ENCODE measurements at places on chromosomes 13 and 19.

DNA sequence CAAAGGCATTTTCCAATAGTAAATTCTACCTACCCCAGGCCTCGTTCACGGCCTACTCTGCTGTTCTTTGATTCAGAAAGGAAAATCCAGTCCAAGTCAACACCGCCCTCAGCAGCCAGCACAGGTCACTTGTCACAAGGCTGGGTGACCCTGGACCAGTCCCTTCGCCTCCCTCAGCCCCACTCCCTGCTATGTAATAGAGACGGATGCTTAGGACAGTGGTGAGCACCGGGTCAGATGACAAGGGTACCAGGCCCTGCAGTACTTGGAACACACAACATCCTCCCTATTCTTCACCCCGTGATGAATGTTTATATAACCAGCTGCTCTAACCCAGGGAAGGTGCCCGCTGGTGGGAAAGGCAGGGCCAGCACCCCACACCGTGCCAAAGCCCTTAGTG, 14.3 kb downstream of the LATS2 start:
- DNase-seq, result no peak

DNA sequence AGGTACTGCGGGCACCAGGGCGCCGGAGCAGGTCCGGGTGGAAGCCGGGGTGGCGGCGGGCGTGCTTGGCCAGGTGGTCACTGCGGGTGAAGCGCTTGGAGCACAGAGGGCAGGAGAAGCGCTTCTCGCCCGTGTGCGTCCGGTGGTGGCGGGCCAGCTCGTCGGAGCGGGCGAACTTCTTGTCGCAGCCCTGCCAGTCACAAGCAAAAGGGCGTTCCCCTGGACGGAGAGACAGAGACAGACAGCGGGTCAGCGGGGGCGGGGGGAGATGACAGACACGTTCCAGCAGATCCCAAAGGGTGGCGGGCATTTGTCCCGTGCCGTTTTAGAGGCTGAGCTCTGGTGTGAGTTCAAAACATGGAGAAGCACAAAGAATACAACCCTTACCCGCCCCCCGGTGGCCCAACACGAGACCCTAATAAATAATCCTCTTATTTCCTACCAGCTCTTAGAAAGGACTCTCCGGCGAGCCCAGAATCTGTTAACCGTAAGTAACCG, 6.3 kb upstream of the REXO1 start:
- no peak for DNase-seq

DNA sequence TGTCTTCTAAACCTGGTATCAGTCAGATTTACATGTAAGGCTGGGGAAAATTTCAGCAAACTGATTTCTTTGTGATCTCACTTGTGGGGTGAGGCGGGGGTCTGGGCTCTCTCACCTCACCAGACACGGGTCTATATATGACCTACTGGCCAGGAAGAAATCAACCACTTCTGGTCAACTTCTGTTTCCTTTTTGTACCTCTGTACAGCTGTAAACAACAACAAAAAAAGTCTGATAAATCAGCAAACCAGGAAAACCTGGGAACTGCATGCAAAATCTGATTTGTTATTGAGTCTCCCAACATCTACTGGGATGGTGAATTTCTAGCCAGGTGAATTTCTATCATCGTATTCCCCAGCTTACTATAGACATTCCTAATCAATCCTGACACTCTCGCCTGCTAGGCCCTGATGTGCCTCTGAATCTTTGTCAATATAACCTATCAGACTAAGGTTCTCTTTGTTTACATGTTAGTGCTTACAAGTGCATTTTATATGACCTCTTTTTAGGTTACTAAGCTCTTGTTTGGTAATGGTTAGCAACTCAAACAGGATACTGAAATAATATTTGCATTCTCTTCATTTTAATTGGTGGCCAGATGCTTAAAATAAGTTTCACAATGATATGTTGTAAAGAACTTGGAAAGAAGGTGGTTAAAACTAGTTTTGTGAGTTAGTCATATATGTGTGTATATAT, 77.7 kb downstream of the LRRC63 start:
- no peak for DNase-seq

- no peak for DNase-seq
These were observed 40.7 kb upstream of the NDUFS7 start for GRCh38 chr19:1343041-1343440.

DNA sequence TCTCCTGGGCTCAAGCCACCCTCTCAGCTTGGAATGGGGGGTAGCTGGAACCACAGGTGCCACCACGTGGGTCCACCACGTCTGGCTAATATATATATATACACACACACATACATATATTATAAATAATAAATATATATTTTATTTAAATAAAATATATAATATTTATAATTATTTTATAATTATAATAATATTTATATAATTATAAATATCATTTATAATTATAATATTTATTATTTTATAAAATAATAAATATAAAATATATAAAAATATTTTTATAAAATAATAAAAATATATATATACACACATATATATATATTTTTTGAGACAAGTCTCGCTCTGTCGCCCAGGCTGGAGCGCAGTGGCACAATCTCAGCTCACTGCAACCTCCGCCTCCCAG, 2.4 kb downstream of the ELANE start:
- DNase-seq, result no peak

GRCh38 chr19:6260912-6261650, 18.7 kb downstream of the MLLT1 start:
- DNase-seq, result peak; percentile 34

- DNase-seq, result no peak
These were observed 47.5 kb downstream of the GAS6 start for GRCh38 chr13:113816254-113816929.

DNA sequence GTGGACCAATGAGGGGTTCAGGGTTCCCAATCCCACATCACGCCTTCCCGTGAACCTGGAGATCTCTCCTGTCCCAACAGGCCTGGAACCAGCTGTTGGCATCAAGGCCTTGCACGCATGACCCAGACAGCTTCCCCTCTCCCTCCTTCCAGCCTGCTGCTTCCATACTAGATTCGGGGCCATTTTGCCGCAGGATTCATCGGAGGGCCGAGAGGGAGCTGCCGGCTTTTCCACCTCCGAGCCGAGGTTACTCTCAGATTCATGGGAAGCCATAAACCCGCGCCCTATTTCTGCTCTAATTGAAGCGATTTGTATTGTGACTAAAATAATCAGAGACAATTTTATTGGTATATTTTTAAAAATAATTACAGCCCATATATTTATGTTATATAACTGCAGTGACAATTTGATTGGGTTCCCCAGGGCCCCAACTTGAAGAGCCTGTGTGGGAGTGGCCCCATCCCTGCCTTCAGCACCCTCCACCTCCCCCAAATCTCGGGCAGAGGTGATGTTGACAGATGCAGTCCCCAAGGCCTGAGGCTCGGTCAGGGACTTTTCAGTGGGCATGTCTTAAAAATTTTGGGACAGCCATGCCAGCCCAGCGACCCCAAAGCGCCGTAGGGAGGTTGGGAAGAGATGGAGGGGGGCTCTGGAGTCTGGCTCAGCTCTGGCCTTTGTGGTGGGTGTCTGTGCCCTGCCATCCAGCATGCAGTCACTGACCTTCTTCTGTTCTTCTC, 30.8 kb upstream of the PEPD start:
- DNase-seq, result no peak

GRCh38 chr13:26253787-26254582, at the start of gene CDK8:
Gene CDK8, plus strand, starts transcription at chr13:26254129. Its CDS starts 513 bp downstream, at chr13:26254642.
- peak; percentile 90 for DNase-seq

- DNase-seq, result peak; percentile 46
These were observed 16.4 kb downstream of the ZNF574 start for GRCh38 chr19:42092350-42092749.

- no peak for DNase-seq
These were observed 547 bp downstream of the KCNN1 start for GRCh38 chr19:17967257-17968051.

DNA sequence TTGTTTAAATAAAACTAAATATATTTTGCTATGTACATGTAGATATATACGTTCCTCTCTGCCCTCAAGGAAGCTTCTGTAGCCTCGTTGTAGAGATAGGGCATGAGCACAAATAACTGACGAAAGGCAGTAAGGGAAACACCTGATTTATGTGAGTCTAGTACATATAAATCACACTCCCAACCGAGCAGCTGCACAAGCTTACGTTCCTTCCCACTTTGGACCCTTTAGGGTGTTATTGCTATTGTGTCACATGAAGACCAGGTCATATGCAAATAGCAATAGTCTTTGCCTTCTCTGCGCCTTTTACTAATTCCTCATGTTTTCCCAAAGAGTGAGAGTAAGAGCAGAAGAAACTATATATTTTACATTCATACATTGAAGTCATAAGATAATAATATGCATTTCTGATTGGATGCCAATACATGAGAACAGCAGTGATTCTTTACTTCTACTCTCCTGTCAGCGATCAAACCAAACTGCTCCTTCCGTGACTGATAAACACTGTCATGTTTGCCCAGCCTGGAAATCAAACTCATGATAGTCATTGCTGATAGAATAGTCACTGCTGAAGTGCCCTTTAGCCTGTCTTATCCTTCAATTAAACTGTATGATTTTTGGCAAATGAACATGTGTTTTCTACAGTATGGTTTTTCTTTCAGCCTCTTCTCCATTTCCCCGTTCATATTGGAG, 127.2 kb upstream of the MAB21L1 start:
- DNase-seq, result no peak

DNA sequence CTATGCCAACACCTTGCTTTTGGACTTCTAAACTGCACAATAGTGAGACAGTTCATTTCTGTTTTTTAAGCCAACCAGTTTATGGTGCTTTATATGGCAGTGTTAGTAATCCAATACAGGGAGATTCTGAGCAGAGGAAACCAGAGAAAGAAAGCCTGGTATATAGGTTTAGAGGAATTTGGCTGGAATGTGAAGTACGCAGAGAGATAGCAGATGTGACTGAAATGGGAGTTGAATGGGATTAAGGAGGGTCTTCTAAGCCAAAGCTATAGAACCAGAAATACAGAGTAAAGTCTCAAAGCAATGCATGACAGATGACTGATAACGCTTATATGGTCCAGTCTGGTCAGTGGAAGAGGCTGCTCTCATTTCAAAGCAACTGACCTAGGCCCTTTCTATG, 453.7 kb downstream of the GPC6 start:
- no peak for DNase-seq

DNA sequence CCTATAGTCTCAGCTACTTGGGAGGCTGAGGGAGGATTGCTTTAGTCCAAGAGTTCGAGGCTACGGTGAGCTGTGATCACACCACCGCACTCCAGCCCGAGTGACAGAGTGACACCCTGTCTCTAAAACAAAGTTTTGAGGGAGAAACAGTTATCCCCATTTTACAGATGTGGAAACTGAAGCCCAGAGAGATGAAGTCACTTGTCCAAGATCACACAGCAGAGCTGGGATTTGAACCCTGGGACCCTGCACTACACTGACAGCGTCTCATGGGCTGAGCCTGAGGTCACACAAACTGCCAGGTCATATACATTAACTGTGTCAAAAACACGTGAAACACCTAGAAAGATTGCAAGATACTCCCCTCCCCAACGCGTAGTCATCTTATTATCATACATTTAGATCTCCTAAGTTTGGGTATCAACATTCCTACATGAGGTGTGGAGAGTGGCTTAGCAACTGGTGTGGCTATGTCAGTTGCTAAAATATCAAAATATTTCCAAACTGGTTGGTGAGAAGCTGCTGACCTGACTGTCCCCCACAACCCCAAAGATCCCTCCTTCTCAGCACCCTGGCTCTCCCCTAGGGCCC, 8.2 kb downstream of the FCGBP start:
- no peak for DNase-seq

DNA sequence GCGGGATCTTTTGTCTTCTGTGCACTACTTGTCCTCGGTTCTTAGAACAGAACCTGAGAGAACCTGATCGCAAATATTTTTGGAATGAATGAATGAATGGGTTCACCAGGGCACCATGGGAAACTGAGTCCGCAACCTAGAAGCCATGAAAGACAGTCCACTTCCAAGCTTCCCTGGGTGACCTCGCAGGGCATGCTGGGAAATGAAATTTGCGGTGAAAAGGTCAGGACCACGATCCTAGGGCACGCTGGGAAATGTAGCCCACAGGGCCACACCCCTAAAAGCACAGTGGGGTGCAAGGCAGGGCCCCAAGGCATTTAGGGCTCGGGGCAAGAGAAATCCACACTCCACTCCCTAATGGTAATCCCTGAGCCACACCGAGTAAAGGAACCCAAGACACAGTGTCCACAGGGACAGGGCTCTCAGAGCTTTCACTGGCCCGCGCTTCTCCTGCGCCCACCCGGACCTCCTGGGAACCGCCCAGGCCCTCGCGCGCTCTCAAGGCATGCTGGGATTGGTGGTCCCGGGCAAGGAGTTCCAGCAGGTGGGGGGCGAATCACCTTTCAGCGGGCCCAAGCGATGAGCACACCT, 1.1 kb upstream of the PPP1R12C start:
- no peak for DNase-seq

GRCh38 chr13:41130356-41130755, 2.2 kb downstream of the KBTBD6 start:
- no peak for DNase-seq

DNA sequence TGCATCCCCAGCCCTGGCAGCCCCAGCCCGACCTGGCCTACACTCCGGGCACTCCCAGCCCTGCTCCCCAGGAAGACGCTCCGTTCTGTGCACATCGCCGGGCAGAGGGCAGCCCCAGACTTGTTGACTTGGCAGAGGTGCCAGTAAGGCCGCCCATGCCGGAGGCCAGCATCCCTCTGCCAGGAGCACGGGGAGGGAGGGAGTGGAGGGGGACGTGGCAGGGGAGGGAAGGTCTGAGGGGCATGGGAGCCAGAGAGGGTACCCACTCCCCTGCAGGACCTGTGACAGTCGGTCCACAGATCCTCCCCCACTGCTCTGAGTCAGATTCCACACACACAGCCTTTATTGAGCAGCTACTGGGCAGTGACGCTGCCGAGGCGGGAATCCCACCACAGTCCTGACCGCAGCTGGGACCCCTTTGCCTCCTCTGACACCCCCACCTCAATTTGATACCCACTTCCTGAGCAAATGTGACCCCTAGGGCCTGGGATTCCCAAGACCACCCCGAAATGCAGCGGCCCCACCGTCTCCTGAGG, 1.9 kb upstream of the NKPD1 start:
- DNase-seq, result no peak

GRCh38 chr19:1271528-1272422, 2.6 kb downstream of the CIRBP start:
- DNase-seq, result no peak

GRCh38 chr19:398719-399118, 10.2 kb downstream of the C2CD4C start:
- no peak for DNase-seq

- peak; percentile 11 for DNase-seq
These were observed 412.8 kb downstream of the ZNF536 start for GRCh38 chr19:30784850-30785457.

DNA sequence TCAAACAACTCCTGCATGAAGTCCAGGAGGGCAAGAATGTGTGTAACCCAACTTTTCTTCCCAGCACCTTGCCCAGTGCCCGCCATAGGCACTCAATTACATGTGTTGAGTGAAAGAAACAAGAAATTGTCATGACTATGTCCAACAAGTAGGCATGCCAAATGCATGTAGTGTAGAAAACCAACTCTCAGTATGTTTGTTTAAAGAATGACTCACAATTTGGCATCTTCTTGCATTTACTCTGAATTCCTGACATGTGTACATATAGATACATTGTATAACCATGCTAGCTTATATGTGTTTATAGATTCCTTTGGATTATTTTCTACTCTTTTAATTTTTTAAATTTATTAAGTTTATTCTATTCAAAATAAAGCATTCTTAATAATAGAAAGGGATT, 305.0 kb downstream of the EFNB2 start:
- peak; percentile 62 for DNase-seq

All from EL (cell line).